CD4-positive, alpha-beta T cell treated with Interleukin-6 at 100 ng/mL for 8 hours (primary cell): ENCODE measurements at places on chromosomes 4 and X.

GRCh38 chr4:138500869-138501268, 258.7 kb upstream of the SLC7A11 start:
- DNase-seq, result no peak

- no peak for DNase-seq
These were observed 11.0 kb downstream of the PGM2 start for GRCh38 chr4:37837446-37837845.

GRCh38 chrX:50747471-50747900, 66.5 kb downstream of the SHROOM4 start:
- no peak for DNase-seq

GRCh38 chr4:137156054-137156453, 376.2 kb downstream of the PCDH18 start:
- no peak for DNase-seq

DNA sequence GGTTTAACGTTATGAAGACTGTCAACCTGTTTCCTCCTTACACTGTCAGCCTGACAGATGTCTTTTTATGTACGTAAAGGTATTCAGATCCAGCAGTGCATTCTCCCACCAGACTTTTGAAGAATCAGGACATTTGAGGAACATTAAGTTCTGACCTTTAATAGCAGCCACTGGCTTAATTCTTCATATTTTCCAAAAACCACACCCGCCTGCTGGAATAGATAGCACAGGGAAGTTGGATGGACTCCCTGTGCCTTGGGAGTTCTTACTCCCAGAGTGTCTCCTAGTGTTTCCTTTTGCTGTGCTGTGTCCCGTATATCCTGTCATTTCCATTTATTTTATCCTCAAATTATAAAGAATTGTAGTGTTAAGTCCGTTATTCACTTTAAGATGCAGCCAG, 94.5 kb downstream of the AFF1 start:
- no peak for DNase-seq
